Posterior cingulate gyrus (tissue), 11 donors: ENCODE measurements at places on chromosomes 2 and 18.

DNA sequence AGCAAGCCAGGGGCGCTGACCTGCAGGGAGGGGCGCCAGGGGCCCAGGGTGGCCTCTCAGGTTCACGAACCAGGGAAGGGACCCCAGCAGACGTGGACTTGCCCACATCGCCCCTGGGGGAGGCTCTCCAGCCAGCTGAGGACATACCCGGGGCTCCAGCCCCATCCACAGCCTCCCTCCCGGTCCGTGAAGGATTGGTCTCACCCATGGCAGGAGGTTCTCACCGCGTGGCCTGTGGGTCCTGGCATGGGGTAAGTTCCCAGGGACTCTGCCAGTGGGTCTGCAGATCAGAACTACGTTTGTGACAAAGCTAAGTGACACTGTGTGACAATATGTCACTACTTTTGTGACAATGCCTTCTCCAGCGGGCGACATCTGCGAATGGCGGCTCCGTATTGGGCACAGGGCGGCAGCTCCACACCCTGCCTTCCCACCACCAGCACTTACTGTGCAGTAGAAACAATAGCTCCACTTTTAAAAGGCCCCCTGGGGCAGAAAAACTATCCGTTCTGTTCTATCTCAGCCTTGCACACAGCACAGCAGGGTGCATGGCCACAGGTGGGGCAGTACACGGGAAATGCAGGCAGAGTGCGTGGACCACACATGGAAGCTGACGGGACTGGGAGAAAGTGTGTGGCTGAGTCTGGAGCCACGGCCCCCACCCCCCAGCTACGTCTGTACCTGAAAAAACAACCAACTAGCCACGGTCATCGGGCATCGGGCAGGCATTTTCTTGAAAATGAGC is 65.2 kb upstream of the CTDP1 start:
- no peak for DNase-seq

- DNase-seq, result peak; percentile 19
These were observed 811 bp downstream of the ADD2 start for GRCh38 chr2:70767079-70767698.

- no peak for DNase-seq
These were observed 30.1 kb downstream of the MOCOS start for GRCh38 chr18:36217348-36217747.

DNA sequence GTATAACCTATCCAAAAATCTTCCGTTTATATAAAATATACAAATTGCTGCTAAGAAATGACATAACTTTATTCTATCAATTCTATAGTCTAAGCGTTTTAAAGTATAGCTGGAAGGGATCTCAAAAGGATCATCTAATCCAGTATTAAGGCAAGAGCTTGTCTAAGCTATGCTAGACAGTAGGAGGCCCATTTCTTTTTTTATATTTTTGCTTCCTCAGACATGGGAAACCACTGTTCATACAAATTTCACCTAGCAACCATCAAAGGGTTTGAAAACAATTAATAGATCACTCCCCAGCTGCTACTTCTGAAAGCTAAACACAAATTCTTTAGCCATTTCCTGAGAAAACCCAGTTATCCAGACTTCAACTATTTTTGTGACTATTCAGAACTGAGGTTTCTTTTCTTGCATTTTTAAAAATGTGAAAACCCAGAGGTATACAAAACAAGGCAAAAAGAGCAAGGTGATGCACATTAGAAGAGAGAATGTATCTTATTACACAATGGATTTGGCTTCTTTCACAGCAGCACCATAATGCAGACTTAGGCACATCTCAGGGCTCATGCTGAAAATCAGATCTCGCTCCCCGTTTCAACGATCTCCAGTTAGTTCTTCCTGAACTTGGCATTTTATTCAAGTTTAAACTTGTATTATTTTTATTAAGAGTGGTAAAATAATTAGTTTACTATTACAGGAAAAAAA is 274.4 kb downstream of the LRP1B start:
- DNase-seq, result no peak

- no peak for DNase-seq
These were observed 261.2 kb downstream of the STK39 start for GRCh38 chr2:167986223-167986622.

- DNase-seq, result no peak
These were observed 407.4 kb upstream of the SETBP1 start for GRCh38 chr18:44273298-44273697.

- no peak for DNase-seq
These were observed 25.0 kb downstream of the SPP2 start for GRCh38 chr2:234075518-234075915.

- DNase-seq, result no peak
These were observed 1.0 kb downstream of the PLEKHB2 start for GRCh38 chr2:131105950-131106801.

GRCh38 chr18:57134618-57135135 is 12.2 kb upstream of the BOD1L2 start:
- DNase-seq, result no peak

GRCh38 chr2:136373841-136374240 is 255.9 kb upstream of the CXCR4 start:
- DNase-seq, result no peak

- DNase-seq, result no peak
These were observed 3.0 kb downstream of the HNRNPLL start for GRCh38 chr2:38599706-38600105.

DNA sequence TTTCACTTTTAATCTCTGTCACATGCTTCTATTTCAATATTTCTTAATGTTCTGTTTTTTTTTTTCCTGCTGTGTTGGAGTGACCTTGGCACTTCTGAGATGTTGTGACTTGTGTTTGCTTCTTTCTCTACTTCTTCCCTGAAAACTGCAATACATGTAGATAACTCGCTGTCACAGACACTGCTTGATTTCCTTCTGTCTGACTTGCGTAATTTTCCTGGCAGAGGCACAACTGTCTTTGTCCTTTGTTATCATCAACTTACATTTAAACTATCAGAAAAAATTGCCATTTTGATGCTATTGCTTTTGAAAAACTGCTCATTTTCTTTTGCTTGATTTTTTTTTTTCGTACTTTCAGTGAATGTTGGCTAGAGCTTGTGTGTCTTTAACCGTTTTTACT is 69.0 kb downstream of the BABAM2 start:
- no peak for DNase-seq

DNA sequence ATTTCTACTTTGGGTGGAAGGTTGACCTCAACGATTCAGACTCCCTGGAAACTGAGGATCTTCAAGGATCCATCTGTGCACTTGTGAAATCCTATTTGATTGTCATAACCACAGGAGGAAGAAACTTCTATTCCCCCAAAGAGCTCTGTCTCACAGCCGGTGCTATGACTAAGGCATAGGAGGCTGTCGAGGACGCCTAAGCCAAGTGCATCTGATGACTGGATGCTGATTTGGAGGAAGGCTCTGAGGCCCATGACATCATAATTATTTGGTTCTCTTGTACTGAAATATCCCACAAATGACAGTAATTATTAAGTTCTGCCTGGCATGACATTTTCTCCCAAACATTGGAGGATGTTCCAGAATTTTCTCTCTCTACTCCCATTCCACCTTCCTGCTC is 13.8 kb upstream of the KCNF1 start:
- DNase-seq, result no peak

DNA sequence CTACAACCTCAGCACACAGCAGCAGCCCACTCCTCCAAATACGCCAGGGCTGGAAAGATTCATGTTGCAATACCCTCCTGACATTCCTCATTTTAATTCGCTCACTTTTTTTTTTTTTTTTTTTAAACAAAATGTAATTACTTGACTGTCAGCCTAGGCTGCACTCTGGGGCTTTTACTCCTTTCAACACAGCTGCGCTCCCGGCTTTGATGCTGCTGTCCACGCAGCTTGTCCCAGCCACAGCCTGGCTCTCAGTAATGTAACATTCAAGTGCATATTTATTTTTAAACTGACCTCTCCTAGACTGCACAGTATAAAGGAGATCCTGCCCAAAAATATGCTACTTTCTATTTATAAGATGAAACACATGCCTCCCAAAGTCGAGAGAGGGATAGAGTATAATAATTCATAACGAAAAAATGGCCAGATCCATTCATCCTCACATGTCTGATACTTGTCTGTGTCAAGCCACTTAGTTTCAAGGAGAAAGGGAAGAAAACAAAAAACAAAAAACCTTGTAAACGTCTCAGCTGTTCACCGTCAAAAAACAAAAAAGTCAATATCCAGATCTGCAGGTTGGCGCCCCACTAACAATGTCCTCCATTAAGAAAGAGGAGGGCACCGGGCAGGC is 949 bp downstream of the CDC42EP3 start:
- no peak for DNase-seq

- DNase-seq, result no peak
These were observed 5.9 kb downstream of the NR4A2 start for GRCh38 chr2:156326526-156327095.

DNA sequence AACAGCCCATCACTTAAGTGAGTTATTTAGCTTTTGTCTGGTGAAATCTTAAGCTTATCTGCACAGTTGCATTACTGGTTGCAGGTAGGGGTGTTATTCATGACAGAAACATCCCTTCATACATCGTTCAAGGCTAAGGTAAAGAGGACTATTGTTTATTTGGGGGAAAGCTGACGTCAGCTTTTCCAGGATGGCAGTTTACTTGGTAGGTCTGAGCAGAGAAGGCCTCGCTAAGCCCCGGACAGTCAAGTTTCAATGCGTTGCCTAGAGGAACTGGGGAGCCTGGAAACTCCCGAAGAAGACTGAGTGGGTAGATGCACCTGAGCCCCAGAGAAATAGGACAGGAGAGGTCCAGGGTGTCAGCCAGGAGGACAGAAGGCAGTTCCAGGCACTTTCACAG is 2.2 kb downstream of the RNU4ATAC start:
- DNase-seq, result no peak

GRCh38 chr2:88824951-88825350 is 133.5 kb downstream of the RPIA start:
- DNase-seq, result no peak

DNA sequence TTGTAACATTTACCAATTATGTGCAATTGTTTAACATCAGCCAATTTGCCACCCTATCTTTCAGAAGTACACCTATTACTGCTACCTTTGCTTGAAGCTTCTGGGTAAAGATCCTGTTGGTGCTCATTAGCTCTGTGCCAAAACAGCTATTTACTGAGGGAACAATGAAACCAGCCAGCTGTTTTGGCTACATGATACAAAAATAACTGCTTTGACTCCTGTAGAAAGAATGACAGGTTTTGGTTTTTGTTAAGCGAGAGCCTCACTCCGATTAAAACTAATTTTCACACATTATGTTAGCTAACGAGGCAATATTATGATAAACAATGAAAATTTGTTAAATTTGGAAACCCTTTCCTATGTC is 907.0 kb downstream of the EPHA4 start:
- no peak for DNase-seq

DNA sequence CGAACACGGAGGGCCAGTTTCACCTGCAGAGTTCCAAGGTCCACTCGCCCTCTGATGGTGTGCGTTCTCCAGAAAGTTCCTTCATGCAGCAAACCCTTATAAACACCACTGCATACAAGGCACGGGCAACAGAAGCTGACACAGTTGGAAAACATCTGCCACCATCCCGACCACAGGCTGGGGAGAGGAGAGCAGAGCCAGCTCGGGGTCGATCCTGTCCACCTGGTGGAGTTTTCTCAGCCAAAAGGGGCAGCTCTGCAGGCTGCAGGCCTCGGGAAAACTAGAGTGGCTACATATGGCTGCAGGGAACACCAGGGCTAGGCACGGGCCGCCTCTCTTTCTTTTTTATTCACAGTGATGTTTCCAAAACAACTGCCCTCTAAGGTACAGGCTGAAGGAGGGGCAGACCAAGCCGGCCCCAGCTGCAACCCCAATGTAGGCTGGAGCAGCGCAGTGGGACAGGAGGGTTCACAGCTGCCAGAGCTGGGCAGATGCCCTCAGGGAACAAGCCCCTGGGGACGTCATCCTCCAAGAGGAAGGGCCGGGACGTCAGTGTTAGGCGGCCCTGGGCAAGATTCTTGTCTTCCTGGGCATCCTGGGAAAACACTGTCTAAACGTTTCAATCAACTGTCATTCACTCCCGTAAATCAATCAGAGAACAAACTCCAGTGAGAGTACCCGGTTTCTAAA is 274.7 kb downstream of the TWIST2 start:
- DNase-seq, result no peak

DNA sequence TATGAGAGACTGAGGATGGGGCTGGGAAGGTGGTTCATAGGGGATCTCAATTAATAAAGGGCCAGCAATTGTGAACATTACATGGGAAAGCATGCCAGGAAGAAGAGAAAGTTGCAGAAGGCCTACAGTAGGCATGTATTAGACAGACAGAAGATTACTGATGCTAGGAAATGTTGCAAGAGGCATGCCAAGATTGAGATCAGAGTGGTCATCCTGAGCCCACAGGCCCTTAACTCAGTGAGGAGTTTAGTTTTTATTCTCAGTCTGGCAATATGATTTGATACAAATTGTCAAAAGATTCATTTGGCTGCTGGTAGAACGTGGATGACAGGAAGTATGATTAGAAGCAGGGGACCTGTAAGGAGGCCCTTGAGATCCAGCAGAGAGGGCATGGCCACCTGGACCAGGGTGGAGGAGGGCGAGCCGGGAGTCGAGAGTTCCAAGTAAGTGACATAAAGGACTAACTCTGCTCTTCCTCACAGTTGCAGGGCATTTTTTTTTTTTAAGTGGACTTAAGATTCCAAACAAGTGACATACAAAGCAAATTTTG is 54.9 kb downstream of the EPHA4 start:
- no peak for DNase-seq

- no peak for DNase-seq
These were observed 173.1 kb downstream of the ICOS start for GRCh38 chr2:204109681-204110080.

DNA sequence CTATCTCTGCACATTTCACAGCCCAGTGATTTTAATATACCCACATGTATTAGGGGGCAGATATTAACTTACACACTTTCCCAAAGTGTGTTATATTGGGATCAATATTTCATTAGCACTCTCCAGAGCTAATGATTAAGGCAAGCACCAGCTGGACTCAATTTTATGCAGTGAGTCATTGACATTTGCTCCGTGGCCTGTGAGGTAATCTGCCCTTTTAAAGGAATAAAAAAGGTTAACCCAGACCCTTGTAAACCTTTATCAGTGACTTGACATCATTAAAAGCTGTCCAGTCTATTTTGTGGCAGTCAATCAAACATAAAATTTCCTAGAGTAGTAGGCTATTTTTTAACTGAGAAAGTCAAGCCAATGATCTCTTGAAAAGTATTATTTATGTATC is 1870.4 kb upstream of the CELF4 start:
- DNase-seq, result no peak

DNA sequence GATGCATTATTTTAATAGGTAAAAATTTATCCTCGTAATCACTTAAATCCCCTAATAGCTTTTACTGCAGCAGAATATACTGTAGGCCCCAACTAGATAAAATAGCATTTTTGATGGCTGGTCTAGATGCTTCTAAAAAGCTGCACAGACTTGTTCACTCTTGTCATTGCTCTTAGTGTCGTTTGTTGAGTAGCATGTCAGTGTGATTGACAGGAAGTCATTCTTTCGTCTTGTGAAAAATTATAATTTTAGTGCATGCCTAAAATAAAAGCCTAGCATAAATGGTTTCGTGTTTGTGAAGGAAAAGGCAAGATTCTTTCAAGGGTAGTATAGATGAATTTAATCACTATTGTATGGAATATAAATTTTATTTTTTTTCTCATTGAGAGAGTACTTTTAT is 275.0 kb downstream of the PTGR3 start:
- no peak for DNase-seq
